Stimulated activated CD4-positive, alpha-beta T cell treated with anti-CD3 and anti-CD28 coated beads, Interleukin-2, amount 100 ng/mL, for 24 hours (primary cell): ENCODE measurements at places on chromosomes 1 and 21.

- DNase-seq: no peak
Observed at GRCh38 chr1:24952413-24952841, 22.4 kb upstream of the RUNX3 start.

- DNase-seq: no peak
Observed at GRCh38 chr1:23352096-23352695, 8.1 kb upstream of the HNRNPR start.

- DNase-seq: no peak
Observed at GRCh38 chr1:41700986-41701535, 216.6 kb upstream of the EDN2 start.

DNA sequence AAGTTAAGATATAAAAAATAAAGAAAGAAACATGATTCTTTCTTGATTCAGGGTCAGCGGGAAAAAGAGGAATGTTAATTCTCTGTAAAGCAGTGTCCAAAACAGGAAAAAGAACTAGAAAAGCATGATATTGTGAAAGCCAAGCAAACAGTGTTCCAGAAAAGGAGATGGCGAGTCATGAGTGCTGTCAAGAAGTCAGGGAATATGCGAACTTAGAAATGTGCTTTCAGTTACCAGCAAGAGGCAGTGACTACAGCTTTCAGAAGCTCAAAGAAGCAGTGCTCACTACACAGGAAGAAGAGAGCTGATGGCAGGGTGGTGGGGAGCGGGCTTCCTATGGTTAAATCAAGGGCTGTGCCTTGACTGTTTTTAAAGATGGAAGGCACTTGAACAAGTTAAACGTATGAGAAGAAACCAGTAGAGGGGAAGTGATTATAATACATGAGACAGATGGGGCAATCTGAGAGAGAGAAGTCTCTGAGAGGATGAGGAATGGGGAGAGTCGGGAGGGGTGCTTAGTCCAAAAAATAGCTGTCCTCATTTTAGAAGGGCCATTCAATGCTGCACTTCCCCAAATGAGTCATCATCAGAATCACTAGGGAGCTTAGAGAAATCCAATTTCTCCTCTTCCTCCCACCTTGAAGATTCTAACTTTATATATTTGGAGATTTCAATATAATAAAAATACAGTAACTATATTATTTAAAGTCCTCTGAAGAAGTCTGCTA lies 90.4 kb downstream of the KCNK1 start:
- no peak for DNase-seq

DNA sequence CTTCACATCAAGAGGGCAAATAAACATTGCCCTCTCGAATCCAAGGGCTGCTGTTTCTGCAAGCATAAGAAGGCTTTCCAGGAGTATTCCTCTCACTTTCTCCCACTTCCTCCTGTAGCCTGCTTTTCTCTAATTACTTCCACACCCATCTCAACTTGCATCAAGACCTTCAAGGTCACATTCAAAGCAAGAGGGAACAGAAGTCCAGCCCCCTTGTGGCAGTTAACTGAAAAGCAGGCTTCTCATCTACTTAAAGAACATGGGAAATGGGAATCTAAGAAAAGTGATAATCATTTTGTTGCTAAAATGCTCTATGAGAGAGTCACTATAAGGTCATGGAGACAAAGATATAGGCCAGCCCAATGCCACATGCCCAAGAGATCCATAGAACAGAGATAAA lies 874.4 kb downstream of the KCNT2 start:
- DNase-seq: no peak
